ENCODE measurements at places on chromosomes 3 and 15.

DNA sequence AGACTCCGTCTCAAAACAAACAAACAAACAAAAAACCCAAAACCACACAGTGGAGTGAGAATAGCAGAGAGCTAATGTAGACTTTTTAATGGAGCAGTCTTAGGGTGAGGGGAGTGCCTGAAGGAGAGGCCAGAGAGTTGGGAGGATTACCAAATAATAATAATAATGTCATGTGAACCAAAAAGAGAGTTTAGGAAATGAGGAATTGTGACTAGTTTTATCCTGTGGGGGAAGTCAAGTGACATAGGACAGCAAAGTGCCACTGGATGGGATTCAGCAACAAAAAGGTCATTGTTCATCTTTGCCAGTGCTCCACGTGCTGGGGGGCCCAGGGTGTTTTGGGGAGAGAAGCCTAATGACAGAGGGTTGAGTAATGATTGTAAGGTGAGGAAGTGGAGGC is 12.9 kb downstream of the GPR87 start:
- no peak for DNase-seq

GRCh38 chr15:74265046-74265639 is 29.0 kb downstream of the CCDC33 start:
- DNase-seq, result no peak

DNA sequence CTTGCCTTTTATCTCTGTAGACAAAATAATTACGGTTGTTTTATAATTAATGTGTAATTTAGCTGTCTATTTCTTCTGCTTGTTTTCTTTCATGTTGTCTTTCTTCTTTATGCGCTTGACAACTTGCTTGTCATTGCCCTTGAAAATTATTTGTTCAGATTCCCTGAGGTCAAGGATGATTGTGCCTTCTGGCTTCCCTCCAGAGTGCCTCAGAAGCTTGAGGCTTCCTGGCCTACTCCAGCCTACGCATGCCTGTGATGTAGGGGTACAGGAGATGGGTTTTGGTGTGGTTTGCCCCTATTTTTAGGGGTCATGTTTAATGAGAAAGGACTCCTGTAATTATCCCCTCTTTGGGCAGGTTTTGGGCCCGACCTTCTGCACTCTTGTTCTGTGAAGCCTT is 231.5 kb downstream of the SV2B start:
- DNase-seq, result no peak

- DNase-seq, result no peak
These were observed 3.0 kb upstream of the CD80 start for GRCh38 chr3:119562307-119562961.

DNA sequence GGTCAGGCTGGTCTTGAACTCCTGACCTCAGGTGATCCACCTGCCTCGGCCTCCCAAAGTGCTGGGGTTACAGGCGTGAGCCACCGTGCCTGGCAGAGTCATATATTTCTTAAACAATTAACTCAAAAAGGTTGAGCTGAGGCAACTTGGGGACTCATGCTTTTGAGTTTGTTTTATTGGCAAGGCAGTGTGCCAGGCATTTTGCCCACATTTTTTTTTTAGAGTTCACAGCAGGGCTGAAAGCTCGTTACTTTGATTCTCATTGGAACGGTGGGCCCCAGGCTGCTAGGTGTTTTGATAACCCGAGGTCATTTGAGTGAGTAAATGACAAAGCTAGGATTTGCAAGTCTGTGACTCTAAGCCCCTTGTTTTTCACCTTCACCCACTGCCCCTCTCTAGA is 76.2 kb downstream of the CCK start:
- DNase-seq, result no peak

DNA sequence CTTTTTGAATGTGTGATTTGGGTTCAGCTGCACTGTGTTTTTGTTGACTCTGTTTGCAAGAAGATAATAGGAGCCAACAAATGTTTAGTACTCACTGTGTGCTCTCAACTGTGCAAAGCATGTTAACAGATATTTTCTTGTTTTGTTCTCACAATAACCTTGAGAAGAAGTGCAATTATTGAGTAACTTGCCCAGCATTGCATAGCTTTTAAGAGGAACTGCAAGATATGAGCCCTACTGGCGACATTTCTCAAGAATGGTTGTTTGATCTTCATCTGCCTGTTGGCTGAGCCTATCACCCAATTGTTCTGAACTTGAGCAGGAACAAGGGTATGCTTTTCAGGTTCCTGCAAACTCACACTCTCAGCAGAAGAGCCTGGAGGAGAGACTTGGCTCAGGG is 43.4 kb upstream of the AGBL1 start:
- DNase-seq, result no peak

DNA sequence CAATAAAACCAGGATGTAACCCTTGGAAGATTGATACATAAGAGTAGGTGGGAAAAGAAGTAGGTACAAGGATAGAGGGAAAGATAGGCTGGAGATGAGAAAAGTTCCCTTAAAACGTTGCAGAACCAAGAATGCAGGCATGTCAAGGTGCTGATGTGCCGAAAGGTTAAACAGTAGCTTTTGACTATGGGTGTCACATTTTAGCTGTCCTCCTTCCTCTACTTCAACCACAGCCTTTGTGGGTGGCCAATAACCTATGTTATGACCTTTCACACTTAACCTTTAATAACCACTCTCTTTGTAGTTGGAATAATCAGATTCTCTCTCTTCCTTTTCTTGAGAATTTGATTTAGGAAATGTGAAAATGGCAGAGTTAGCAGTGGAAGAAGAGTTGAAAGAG is 184.5 kb upstream of the GAP43 start:
- no peak for DNase-seq

GRCh38 chr15:100703032-100703578 is 100.7 kb downstream of the ASB7 start:
- no peak for DNase-seq

GRCh38 chr3:97821287-97821773 is 481 bp upstream of the CRYBG3 start:
- peak; percentile 47 for DNase-seq

DNA sequence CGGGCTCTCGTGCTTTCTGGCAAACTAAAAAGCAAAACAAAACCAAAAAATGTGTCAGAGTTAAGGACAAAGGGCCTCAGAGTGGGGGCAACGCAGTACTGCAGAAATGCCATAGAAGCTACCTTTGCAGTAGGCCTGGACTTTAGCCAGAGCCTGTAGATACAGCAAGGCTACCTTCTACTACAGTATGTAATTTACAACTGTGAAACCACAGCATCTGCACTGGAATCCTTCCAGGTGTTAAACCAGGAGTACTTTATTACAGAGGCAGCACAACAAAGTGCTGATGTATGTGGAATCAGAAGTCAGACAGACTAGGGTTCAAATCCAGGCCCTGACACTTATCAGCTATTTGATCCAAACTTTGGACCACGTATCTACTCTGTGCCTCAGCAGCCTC is 34.9 kb downstream of the RUBCN start:
- DNase-seq, result no peak

DNA sequence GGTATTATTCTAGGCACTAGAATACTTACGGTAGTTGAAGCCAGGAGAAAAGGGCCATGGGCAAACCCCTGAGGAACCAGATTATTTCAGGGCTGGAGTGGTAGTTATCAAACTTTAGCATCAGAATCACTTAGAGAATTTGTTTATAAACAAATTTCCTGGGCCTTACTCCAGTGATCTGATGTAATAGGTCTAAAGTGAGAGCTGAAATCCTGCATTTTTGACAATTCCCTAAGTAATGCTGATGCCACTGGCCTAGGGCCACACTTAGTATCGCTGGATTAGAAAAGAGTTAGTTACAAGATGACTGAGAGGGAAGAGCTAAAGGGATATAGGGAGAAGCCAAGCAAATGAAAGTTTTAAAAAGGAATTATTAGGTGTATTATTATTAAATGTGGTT is 412.5 kb upstream of the THRB start:
- no peak for DNase-seq

DNA sequence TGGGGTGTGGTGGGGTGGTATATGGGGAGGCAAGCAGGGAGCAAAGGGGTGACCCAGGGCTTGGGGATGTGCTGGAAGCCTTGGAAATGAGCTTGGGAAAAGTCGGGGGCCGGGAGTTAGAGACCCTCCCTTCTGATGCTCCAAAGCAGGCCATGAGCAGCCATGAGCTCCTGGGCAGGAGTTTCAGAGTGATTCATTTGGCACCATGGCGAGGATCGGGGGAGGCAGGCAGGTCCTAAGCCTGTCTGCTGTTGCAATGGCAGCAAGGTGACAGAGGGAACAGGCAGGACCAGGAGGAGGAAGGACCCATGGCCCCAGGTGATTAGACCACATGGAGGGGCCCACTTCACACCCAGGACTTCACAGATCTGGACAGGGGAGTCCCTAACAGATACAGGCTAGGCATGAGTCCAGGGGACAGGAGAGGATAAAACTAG is 21.3 kb downstream of the RGMA start:
- DNase-seq, result no peak

DNA sequence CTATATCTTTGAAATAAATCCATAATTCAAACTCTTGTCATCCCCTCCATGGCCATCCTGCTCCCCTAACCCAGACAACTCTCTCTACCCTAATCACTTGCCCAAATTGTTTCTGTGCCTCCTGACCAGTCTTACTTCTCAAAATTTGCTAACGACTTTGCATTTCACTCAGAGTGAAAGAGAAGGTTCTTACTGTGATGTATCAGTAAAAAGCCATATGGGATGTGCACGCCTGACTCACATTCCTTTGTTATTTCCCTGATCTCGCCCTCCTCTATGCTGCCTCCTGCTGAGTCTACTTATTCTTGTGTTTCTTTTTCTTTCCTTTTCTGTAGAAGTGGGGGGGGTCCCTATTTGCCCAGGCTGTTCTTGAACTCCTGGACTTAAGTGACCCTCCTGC is 487.2 kb upstream of the FRG2C start:
- DNase-seq, result no peak

- no peak for DNase-seq
These were observed 69.2 kb upstream of the CSTA start for GRCh38 chr3:122255757-122256439.

DNA sequence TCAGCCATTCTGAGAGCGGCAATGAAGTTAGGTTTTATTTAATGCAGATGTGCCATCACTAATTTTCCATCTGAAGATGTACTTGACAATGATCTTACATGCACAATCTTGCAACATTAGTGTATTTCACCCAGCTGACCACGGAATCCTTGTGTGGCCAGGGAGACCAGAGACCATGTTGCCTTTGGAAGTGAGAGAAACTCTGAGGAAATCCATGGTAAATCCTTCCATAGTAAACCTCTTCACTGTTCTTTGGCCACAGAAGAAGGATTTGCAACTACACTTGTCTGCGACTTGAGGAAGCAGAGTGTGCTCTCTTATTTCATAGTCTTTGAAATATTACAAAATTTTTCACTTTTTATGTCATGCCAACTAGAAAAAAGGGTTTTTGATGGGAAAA is 128.4 kb upstream of the IGSF10 start:
- DNase-seq, result no peak

DNA sequence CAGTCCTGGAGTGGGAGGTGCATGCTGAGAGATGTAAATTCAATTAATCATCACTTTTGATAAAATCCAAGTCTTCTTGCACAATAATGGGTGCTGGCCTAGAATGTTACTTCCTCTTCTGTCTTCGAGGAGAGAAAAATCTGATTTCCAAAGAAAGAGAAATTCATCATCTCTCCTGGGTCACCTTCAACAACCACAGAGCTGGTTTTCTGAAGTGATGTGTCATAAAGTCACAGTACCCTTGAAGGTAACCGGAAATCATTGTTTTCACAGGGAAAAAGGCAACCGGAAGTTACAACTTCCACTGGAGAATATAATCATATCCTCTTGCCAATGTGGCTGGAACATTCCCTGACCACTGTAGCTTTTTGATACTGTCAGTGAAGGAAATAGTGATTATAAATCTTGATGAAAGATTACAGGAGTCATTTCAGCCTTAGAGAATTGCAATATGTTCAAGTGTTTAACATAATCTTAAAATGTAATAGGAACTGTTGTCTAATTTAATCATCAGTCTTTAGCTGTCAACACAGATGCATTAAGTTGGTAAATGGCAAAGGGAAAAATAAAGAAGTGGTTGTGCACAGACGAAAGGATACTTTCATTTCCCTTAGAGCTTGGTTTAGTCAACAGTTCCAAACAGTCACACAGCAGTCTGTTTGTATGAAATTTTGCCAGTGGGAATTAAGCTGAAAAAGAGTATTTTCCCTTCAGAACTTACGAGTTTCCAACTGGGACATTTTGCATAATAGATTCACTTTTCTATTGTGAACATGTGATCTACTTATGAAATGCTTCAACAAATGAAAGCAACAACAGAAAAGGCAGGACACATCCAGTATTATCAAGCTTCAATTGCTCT is 106.5 kb upstream of the SLC4A7 start:
- DNase-seq, result peak; percentile 32

- DNase-seq, result no peak
These were observed 8.4 kb downstream of the GATA2 start for GRCh38 chr3:128484404-128485281.

DNA sequence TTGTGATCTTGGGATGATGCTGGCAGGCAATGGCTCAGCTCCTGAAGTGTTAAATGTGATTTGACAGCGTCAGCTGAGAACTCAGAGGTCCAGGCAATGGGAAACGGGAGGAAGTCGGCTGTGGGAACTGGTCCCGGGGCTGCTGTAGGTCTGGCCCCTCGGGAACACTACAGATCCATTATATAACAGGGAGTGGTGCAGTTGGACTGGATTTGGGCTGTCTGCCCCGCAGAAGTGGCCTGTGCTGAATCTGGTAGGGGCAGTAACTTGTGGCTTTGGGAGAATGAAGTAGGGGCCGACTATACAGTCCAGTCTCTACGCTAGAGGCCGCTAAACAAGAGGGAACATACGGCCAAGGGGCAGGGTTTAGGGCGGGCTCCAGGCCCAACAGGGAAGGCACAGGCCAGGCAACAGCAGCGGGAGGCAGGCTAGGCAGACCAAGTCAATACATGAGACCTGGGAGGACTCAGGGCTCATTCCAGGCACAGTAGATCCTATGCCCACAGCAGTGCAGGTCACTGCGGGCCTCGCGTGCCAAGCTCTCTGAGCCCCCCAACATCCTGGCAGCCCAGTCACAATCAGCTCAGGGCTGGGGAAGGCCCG is 20.3 kb upstream of the IL16 start:
- peak; percentile 34 for DNase-seq

- no peak for DNase-seq
These were observed 57.5 kb downstream of the CADPS start for GRCh38 chr3:62817678-62818077.

- no peak for DNase-seq
These were observed 16.3 kb upstream of the CRTC3 start for GRCh38 chr15:90513448-90513847.

DNA sequence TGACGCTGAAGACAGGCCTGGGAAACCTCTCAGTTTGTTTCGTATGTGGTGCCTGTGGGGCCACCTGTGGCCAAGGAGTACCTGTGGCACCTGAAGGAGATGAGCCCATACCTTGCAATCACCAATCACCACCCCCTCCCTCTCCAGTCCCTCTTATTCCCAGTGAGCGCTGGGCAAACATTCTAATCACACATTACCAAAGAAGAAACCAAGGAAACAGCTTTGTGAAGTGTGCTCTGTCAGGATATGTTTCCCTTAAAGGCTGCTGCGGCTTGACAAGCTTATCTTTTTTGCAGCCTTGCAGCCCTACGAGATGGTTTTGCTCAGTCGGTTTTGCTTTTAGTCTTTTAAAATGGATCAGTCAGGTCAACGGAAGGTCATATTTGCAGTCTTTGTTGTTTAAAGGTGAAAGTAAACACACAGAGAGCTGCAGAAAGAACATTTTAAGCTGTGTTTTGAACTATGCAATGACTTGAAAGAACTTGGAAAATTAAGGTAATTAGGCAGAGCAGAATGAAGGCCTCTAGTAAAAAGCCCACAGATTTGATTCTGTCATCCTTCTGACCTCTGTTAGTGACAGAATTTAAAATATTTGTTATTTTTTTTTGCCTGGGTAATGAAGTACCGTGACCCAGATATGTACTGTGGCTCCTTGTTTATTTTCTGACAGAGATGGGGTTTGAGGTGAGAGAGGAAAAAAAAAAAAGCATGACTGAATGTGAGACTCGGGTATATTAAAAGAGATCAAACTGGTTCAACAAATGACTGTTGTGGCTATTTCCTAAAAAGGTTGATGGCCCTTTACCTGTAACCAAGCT is 461.4 kb downstream of the NSUN3 start:
- no peak for DNase-seq

All from skin of body (tissue), 3 donors.